COR-L47 (cell line): ENCODE measurements at places on chromosomes 16 and 17.
A peak's percentile ranks its signal among the peaks of the same experiment; 100 is the strongest.

DNA sequence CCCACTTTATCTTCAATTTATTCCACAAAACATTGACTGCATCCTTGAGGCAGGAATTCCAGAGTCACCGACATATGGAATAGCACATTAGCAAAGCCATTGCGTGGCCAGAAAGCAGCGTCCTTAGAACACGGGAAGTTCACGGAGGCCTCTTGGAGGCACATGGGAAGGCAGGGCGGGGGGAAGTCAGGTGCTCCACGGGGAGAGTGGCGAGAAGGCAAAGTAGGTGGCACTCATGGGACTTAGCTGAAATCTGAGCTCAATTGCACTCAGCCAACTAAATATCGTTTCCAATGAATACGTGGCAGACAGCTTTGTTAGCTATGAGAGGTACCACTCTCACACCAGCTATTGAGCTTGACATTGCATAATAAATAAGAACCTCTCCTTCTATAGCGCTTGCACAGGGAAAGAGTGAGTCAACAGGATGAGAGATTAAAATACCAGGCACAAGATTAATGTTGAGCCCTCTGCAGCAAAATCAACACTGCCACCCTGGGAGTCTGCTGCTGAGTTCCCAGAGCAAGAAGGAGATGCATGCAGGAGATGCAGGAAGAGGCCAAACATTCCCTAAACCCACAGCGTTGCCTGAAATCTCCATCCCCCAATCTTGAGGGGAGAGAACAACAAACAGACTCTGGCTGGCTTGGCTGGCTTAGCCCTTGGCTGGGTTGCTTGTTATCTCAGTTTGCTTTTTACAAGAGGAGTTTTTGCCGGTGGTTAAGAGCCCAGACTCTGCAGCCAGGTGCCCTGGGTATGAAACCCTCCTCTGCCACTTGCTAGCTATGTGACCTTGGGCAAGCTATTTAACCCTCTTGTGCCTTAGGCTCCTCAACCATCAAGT is 28.8 kb downstream of the ABCC12 start:
- DNase-seq, result no peak

DNA sequence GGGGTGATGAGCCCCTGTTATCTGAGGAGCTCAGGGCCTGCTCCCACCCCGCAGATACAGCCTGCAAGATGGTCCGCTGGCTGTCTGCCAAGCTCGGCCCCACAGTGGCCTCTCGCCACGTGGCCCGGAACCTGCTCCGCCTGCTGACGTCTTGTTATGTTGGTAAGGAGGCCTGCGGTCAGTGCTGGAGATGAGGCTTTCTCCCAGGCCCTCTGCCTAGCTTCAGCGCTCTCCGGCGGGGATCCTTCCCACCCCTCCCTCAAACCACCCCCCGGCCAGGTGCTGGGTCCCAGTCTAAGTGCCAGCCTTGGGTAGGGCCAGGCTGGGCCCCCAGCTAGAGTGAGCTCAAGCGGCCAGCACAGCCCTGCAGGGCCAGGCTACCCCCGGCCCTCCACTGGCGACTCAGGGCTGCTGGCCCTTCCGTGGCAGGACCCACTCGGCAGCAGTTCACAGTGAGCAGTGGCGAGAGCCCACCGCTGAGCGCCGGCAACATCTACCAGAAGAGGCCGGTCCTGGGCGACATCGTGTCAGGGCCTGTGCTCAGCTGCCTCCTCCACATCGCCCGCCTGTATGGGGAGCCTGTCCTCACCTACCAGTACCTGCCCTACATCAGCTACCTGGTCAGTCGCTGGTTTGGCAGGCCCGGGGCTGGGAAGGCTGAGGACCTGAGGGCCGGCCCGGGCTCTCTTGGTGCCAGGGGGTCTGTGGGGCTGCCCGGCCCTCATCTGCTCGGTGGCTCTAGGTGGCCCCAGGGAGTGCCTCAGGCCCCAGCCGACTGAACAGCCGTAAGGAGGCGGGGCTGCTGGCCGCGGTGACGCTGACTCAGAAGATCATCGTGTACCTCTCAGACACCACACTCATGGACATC is 6.1 kb downstream of the WDR81 start:
- no peak for DNase-seq

DNA sequence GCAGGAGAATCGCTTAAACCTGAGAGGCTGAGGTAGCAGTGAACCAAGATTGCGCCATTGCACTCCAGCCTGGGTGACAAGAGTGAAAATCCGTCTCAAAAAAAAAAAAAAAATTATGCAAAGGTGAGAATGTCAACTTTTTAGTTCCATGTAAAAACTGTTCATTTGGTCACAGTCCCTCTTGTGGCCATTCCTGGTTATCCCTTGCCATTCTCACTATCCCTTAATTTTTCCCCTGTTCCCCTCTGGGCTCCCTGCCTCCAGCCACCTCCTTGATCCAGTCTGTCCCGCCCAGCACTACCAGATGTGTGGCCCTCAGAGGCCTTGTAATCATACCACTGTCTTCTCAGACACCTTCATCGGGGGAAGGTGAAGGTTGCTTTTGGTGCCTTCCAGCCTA is 23.4 kb downstream of the DCAF7 start:
- DNase-seq, result peak; percentile 4

DNA sequence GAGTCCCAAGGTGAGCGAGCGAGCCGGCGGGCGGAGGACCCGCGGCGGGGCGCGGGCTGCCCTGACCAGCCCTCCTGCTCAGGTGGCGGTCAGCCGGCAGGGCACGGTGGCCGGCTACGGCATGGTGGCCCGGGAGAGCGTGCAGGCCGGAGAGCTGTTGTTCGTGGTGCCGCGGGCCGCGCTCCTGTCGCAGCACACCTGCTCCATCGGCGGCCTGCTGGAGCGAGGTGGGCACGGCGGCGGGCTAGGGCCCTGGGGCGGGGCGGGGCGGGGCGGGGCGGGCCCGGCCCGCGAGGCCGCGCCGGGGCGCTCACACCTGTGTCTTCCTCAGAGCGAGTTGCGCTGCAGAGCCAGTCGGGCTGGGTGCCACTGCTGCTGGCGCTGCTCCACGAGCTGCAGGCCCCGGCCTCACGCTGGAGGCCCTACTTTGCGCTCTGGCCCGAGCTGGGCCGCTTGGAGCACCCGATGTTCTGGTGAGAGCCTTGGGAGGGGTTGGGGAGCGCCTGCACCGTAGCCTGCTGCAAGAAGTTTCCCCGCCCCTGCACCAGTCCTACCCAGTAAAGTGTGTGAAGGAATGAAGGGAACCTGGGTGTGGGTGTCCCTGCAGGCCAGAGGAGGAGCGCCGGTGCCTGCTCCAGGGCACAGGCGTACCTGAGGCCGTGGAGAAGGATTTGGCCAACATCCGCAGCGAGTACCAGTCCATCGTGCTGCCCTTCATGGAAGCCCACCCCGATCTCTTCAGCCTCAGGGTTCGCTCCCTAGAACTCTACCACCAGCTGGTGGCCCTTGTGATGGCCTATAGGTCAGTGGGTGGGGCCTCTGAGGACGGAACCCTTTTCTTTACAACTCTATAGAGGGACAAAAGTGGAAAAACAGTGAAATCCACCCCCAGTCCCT is 802 bp downstream of the SETD6 start:
- peak; percentile 22 for DNase-seq

DNA sequence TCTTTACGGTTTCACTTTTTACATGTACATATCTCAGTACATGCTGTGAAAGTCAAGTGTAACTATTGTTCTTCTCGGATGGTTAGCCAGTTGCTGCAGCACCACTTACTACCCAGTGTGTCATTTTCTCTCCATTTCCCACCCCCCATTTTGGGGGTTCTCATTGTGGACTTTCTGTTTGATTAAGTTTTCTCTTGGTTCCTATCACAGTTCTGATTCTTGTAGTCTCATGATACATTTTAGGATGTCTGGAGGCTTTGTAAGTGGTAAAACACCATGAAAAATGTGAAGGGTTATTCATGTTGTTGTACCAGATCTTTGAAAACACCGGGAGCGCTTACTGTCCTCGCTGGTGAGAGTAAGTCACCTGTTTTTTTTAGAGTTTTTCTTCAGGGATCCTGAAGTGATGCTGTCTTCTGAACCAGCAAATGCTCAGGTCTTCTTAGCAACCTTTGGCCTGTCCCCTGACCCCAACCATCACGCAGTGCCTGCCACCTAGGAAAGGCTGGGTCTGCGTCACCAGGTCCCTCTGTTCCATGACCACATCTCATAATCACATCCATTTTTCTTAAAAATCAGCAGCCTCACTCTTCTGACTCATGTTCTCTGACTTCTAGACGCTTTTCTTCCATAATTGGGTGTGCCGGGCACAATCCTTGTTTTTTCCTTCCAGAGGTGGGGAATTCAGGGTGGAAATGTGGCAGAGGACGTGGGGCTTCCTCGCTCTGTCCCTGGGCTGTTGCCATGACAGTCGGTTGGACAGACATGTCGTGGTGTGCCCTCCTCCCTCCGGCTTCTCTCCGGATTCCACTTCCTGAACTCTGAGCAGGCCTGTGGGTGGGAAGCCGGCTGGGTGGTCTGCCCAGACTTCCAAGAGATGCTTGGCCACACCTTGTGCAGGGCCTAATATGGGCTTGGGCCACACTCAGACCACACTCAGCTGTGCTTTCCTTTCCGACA is 102.6 kb downstream of the NTN1 start:
- DNase-seq, result no peak

GRCh38 chr17:47952171-47953021 is 5.3 kb downstream of the PRR15L start:
- DNase-seq, result no peak

DNA sequence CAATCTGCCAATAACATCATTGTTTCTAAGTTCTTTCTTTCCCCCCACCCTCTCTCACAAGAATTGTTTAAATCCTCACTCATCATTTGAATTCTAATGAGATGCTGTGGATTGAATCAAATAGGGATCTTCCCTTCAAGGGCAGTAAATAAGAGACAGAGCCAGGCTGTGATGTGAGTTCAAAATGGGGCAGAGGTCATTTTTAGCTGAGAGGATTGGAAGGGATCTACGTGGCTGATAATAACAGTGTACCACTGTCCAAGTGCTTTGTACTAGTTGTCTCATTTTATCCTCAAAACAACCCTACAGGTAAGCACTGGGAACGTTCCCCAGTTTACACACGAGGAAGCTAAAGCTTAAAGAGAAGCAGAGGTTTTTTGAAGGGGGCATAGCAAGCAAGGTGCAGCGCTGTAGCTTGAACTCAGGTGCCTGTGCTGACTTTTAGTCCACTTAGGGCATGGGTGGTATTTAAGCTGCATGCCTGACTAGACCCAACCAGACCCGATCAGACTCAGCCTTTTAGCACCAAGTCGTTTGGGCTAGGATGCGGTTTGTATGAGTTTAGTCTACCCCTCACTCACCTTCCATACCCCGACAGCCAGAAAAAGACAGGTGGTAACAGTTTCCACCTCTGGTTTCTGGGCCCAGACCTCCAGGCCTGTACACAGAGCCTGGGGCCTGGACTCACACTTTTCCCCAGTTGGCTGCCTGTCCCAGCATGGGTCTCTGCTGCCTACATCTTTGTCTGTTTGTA is 39.2 kb upstream of the CCR7 start:
- DNase-seq, result no peak

- no peak for DNase-seq
Measured at GRCh38 chr17:9431620-9432019, 144.0 kb downstream of the STX8 start.

DNA sequence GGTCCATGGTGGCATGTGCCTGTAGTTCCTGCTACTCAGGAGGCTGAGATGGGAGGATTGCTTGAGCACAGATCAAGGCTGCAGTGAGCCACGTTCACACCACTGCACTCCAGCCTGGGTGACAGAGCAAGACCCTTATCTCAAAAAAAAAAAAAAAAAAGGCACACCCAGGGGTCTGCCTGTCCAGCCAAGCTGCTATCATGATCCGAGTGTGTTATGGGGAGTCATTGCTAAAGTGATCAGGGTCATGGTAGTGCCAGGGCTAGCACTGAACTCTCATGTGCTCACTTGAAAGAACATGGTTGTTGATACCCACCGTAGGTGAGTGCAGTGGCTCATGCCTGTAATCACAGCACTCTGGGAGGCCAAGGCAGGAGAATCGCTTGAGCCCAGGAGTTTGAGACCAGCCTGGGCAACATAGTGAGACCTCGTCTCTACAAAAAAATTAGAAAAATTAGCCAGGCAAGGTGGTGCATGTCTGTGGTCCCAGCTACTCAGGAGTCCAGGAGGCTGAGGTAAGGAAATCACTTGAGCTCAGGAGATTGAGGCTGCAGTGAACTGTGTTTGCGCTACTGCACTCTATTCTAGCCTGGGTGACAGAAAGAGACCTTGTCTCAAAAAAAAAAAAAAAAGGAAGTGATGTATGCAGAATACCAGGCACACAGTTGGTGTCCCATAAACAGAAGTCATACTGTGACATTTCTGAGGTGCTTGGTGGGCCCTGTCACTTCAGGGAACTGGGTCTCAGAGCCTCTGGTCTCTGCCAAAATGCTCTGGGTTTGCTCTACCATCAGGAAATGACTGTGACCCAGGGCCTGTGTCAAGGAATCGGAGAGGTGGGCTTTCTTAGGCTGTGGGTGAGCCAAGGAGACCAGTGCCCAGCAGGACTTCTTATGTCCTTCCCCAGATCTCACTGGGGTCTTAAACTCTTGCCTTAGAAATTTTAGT is 2.2 kb downstream of the PRM1 start:
- DNase-seq, result no peak

GRCh38 chr16:11871193-11871592 is 19.9 kb upstream of the RSL1D1 start:
- no peak for DNase-seq

- DNase-seq, result no peak
Measured at GRCh38 chr17:2798678-2799077, 2.4 kb downstream of the RAP1GAP2 start.

DNA sequence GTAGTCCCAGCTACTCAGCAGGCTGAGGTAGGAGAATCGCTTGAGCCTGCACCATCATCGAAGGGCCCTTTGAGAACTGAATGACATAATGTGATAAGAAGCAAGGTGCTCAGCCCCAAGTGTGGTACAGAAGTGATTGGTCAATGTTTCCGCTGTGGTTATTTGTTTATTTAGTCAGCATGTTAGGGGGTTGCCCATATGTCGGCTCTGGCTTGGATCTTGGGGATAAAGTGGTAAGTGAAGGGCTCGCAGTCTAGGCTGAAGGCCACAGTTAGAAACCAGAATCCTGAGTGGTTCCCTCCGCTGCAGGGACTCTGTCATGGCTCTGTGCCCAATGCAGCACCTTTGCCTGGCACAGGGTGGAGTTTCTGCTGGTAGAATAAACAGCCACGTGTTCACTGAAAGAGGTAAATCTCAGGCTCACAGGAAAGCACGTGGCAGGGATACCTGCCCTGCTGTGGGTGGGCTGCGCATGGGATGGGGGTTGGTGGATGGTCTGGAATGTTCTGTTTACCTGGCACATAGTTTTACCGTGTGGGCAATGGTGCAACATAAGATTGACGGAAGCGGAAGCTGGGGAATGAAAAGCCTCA is 35.4 kb downstream of the SYT17 start:
- DNase-seq, result peak; percentile 6

- no peak for DNase-seq
Measured at GRCh38 chr17:5705081-5705875, 121.0 kb upstream of the NLRP1 start.

- no peak for DNase-seq
Measured at GRCh38 chr16:25031132-25031440, 15.9 kb upstream of the ARHGAP17 start.

GRCh38 chr16:70254180-70254964 is 2.6 kb upstream of the EXOSC6 start:
- no peak for DNase-seq
